ENCODE measurements at places on chromosomes 4 and X.

DNA sequence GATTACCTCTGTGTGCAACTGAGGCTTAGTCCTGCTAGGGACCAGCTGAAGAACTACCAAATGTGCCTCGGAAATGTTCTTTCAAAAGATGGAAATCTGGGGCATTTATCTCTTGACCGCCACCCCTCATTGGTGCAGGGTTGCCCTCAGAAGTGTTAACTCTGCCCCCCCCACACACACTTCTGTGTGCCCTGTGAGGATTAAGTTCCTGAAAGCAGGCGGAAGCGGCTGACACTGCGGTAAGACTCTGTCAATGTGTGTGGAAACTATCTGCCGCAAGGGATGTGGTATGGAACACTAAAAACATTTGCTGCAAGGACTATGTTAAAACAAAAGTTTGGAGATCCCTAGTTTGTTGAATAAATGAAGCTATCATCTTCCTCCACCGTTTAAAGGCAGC, 106.9 kb upstream of the NDP start:
- DNase-seq, result no peak

GRCh38 chrX:38824176-38824575, 22.9 kb downstream of the MID1IP1 start:
- no peak for DNase-seq

DNA sequence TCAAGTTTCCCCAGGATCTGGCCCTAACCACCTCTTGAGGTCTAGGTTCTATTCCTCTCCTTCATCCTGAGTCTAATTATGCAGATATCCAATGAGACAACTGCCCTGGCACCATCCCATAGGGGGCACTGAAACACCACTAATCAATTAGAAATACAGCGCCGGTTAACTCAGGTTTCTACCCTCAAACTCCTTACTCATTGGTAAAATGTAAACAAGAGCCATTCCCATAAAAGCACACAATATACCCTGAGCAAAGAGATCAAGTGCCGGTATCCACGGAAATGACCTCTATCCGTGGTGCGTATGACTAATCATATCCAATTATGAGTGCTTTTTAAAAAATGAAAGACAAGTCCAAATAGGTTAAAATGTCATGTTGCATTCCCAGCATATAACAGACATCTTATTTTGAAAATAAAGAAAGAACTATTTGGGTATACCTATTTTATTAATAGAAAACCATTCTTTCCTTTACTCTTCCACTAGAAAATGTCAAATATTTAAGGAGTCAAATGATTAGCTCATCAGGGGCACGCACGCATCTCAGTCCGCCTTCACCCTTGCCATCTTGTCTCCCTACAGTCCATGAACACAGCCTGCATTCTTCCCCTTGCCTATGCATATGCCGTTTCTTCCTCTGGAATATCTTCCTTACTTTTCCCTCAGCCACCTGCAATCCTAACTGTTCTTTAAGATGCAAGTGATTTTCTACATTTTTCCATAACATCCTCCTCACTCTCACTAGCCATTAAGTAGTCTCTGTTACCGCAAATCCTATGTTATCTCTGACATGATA, 141.1 kb downstream of the MAML3 start:
- DNase-seq, result peak; percentile 7

DNA sequence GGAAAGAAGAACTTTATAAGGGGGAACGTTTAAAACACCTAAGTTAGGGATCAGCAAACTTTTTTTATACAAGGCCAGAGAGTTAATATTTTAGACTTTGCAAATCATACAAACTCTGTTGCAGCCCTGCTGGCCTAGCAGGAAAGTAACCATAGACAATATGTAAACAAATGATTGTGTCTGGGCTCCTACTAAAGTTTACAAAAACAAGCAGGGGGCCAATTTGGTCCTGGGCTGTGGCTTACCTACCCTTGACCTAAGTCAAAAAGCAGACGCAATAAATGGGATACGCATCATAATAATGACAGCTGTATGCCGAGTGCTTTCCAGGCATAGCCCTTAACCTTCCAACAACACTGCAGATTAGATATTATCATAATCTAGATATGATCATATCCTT, 4.9 kb downstream of the TASL start:
- no peak for DNase-seq

DNA sequence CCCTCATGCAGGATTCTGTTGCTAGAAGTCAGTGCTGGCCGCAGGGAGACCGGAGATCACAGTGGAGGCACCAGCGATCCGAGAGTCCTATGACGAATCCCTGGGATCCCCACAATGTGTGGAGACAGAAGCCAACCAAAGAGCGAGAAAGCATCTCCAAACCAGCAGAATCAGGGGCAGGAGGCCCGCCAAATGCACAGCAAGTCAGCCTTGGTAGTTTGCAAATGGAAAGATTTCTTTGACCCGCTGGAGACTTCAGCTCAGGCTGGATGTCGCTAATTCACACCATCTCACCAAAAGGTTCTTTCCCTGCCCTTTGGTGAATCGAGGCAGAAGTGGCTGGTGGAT, 505 bp upstream of the PKD2 start:
- DNase-seq, result no peak

Measured in GM19239 (cell line).